ENCODE measurements at places on chromosomes 3 and 15.

GRCh38 chr3:181839916-181840297 is 128.2 kb downstream of the SOX2 start:
- DNase-seq: no peak

GRCh38 chr15:28900892-28901586 is 15.3 kb downstream of the APBA2 start:
- no peak for DNase-seq

GRCh38 chr3:51933471-51934138 is 8.1 kb downstream of the RRP9 start:
- DNase-seq: no peak

DNA sequence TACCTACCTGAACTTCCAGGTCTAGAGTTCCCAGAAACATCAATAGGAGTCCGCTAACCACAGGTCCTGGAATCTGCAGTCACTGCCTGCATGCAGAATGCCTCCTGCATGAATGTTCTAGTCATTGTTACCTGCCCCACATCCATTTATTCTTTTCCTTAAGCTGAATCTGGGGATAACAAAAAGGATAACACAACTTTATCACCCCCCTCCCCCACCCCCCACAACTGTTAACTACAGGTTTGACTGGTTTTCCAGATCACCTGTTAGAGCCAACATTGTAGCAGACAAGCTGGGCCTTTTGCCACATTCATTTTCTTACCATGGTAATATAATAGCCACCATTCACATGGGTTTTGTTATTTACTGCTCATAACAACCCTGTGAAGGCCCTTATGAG is 4.6 kb upstream of the CTSH start:
- no peak for DNase-seq

DNA sequence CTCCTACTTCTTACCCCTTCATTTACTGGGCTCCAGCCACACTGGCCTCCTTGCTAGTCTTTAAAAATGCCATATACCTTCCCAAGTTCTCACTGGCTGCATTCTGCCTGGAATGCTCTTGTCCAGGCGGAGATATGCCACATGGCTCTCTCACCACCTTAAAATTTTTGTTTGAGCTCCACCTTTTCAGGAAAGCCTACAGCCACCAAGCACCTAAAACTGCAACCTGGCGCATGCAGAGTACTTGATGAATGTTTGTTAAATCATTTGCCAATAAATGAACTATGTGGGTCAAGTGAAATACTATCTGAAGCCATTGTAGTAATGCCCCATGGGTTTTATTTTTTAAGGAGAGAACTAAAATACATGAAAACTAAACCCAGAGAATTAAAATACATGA is 54.3 kb downstream of the GLB1 start:
- no peak for DNase-seq

DNA sequence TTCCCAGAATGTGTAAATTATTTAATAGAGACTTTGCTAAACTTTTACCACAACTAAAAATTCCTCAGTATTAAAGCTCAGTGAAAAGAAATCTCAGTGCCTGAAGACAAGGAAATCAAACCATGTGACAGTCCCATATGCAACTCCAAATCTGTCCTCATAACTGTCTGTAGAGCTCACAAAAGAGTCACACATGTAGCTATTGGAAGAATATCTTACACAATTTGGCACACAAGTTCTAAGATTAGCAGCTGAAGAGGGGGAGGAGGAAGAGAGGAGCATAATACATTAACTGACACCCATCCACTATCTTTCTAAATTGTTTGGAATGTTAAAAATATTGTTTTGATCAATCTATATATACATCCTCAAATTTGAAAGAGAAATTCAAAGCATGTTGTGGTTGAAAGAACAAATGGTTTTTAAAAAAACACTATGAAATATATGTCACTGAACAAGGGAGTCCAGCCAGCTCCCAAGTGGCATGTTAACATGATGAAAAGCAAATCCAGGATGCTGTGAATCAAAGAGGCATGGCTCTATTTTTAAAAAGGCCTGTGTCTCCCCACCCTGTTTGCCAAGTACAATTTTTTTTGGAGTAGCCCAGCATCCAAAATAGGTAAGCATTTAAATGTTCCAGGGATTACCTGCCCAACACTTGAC is 126.3 kb upstream of the NANOGP8 start:
- DNase-seq: no peak

GRCh38 chr3:69737392-69737791 is 1.9 kb upstream of the MITF start:
- no peak for DNase-seq

- DNase-seq: no peak
These were observed 60.2 kb downstream of the SCN5A start for GRCh38 chr3:38588995-38589937.

GRCh38 chr3:69699183-69699582 is 40.1 kb upstream of the MITF start:
- no peak for DNase-seq

DNA sequence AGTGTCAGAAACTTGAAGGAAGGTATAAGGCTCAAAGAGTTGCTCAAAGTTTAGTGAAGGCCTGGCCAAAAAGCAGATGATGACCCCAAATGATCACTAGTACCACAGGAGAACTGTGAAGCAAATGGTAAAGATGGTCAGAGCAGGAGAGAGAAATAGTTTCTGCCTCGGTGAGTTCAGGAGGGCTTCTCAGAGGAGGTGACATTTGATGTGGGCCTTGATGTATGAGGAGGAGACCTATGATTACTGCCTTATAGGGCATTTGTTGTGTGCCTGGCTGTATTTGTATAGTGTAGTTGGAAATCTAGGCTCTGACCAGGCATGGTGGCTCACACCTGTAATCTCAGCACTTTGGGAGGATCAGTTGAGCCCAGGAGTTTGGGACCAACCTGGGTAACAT is 50.4 kb downstream of the DNASE1L3 start:
- no peak for DNase-seq

DNA sequence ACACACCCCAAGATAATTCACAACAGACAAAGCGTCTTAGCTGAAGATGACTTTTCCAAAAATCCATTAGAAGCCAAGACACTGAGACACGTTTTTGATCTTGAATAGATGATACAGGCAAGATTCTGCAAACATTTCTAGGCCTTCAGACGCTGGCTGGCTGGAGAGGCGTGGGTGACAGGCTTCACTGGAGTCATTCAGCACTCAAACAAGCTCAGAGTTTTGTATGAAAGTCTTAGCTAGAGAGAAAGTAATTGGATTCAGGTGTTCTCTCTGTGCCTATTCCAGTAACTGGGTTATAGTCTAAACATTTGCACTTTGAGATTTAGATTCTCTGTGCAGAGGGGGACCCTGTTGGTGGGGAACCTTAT is 147.7 kb upstream of the BHLHE40 start:
- no peak for DNase-seq

DNA sequence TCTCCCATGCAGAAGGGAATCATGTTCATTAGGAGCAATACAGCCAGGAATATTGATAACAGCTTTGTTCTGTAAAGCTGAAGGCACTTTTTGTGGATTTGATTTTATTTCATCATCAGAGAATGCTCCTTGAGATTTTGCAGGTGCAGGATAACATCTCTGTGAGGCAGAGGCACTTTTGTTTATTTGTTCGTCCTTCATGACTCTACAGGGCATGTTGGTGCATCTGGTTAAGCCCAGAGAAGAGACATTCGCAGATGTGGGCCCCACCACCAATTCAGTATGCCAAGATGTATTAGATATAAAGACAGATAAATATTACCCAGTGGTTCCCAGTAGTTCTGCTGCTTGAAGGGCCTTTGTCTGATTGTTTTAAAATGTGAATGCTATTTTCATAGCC is 368.1 kb upstream of the SEMA6D start:
- DNase-seq: no peak

GRCh38 chr15:84894736-84895425 is 10.4 kb downstream of the SLC28A1 start:
- DNase-seq: no peak
